ENCODE measurements at places on chromosomes 1 and 21.

- DNase-seq: no peak
Observed at GRCh38 chr1:51690285-51690961, 73.5 kb downstream of the OSBPL9 start.

DNA sequence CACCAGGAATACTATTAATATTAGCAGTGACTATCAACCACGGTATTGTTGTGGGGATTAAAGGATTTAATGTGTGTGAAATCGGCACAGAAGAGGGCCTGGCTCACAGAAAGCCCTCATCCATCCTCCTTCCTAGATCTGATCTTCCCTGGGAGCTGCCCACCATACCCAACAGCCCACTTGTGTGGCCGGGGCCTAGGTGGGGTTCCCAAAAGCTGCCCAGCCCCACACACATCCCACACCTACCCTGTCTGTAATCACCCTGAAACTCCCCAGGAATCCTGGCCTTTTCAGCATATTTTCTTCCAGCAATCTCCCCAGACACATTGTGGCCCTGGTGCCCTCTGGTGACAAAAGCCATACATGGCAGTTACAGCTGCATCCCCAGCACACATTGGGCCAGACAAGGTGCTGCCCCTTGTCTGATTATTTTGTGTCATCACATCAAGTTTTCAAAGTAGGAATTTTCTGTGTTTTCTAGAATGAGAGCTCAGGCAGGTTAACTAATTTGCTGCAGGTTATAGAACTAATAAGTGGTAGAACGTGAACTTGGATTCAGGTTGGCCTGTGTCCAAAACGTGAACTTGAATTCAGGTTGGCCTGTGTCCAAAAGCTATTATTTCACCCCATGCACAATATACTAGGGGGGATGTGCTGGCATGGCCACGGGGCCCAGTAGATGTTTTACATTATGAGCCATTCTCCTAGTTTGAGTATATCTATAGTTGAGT lies 5.3 kb upstream of the SLC6A9 start:
- peak; percentile 16 for DNase-seq

DNA sequence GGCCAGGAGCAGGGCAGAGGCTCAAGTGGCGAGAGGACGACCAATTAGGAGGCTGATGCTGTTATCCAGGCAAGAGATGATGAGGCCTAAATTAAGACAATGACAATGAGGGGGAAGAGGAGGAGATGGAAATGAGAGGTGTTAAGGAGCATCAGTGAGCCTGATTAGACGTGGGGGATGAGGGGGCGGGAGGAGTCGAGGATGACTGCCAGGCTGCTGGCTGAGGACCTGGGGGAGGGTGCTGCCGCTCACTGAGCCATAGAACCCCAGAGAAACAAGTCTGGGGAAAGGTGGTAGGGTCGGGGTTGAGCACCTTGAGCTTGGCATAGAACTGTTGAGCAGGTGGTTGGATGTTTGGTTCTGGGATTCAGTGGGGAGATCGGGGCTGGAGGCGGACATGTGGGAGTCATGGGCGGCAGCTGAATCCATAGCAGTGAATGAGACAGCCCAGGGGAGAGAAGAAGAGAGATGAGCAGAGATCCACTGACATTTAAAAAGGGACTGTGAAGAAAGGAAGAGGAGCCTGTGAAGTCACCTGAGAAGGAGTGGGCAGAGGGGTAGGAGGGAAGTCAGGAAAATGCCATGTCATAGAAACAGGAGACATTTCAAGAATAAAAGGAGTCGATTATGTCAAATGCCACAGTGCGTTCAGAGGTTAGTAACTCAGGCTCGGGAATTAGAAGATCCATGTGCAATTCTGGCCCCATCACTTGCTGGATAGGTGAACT lies 28.5 kb downstream of the DLGAP3 start:
- no peak for DNase-seq

- no peak for DNase-seq
Observed at GRCh38 chr1:168488138-168488537, 55.7 kb downstream of the XCL2 start.

- no peak for DNase-seq
Observed at GRCh38 chr1:163747261-163747660, 425.5 kb downstream of the NUF2 start.

DNA sequence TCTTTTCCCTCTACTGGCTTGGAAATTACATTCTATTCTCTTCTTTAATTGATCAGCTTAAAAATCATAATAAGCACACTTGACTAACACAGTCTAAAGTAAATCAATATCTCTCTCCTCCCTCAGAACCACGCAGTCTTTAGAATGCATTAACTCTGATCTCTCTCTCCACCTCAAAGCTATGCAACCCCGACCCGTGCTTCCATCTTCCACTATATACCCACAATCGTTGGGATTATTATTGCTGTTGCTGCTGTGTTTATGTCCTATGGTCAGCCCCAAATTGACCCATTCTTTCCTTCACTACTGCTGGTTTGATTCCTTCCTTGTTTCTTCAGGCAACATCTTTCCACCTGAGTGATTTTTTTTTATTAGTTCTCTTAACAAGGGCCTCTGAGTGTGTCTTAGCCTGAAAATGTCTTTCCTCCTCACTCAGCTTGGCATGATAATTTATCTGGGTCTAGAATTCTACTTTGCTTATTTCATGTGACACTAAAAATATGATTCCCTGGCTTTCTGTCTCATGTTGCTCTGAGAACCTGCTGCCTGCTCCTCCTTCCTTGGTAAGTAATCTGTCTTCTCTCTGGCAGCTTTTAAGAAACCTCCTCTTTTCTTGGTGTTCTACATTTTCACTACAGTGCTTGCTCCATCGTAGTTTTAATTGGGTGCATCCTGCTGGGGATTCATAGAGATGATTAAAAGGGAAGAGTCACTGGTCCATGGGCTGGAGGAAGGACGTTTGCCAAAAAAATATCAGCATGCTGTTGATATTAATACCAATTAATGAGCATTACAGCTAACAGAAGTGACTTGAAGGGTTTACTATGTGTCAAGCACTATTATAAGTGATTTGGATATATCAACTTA lies 472.2 kb downstream of the MATN1 start:
- DNase-seq: no peak

Measured in stimulated activated CD4-positive, alpha-beta T cell treated with anti-CD3 and anti-CD28 coated beads, TNF-alpha, amount 100 ng/mL, for 1 hour (primary cell).